MG63 (cell line): ENCODE measurements at places on chromosomes 4 and X.

GRCh38 chr4:26104056-26104685 lies 190.2 kb downstream of the SMIM20 start:
- no peak for DNase-seq

DNA sequence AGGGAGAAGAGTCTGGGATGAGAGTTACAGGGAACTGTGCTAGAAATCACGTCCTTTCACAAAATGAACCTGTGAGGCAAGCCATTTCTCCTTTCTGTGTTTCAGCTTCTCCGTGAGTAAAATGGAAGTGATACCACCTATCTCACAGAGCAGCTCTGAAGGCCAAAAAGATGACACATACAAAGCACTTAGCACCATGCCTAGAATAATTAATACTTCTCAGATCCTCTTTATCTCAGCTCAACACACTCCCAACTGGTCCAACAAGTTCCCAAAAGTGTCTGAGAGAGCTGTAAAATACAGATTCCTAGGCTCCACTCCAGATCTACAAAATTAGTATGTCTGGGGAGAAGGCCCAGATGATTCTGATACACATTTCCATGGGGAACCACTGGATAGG lies 38.3 kb downstream of the LHFPL1 start:
- no peak for DNase-seq

DNA sequence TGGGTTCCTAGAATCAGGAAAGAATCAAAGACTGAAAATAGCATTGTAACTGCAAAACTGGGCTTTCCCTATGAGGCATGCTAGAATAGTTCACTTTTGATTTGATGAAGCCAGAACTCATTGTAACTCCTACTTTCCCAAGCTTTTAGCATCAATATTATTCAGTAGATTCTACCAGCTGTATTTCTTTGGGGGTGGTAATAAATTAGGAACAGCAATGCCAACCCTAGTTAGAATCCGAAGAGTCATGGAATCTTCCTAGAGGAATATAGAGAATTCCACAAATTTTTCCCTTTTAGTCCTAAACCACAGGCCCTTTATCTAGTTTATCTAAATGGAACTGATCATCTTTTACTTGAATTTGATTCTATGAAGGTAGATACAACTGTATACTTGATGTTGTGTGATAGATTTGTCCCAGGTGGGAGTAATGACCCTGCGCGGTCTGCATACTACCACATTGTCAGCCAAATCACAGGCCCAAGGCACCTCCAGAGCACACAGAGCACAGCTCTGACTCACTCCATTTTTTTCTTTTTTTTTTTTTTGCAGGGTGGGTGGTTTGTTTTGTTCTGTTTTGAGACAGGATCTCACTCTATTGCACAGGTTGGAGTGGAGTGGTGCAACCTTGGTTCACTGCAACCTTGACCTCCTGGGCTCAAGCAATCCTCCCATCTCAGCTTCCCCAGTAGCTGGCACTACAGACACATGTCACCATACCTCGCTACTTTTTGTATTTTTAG lies 66.6 kb downstream of the EDNRA start:
- DNase-seq = no peak

DNA sequence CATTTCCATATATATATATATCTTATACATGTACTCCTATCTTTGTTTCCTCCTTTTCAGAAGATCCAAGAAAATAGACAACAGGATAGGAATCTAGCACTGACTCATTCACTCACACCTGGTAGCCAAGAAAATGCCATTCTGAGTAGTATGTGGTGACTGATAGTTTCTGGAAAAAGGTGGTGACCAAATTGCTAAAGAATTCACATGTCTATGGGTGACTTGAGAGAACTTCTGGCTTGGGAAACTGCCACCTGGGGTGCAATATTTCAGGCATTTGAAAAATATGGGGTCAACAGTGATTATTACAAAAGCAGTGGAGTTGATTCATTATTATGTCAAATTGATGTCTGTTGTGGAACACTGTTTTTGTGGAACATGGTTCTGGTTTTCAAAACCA lies 605.1 kb downstream of the PCDH18 start:
- DNase-seq = peak; percentile 34

DNA sequence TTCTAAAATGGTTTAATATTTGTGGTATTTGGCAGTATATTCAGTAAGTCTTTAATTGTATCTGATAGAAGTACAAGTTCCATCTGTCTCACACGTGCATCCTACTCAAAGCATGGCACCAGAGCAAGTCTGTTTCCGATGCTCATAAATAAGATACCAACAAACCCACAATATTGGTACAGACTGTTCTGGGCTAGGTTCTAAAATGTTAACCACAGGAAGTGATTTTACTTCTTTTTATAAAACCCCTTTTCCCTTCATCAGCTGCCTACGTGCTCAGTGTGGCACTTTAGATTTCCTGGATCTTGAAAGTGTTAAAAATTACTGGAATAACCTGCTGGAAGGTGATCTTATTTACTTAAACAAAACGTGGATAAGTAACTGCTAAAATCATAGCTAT lies 165.1 kb downstream of the CFAP299 start:
- no peak for DNase-seq

DNA sequence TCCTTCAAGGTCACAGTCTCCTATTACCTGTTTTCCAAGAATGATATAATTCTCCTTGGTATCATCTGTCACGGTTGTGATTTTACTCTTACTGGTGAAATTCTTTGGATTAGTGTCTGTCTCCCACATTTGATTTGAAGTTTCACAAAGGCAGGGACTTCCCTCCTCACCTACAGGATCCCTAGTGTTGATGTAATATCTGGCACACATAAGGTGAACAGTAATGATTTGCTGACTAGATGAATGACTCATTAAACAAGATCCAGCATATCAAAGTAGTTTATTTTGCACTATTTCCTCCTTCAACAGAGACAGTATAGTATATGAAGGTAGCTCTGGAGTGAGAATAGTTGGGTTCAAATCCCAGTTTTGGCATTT lies 135.3 kb upstream of the IL1RAPL2 start:
- no peak for DNase-seq

DNA sequence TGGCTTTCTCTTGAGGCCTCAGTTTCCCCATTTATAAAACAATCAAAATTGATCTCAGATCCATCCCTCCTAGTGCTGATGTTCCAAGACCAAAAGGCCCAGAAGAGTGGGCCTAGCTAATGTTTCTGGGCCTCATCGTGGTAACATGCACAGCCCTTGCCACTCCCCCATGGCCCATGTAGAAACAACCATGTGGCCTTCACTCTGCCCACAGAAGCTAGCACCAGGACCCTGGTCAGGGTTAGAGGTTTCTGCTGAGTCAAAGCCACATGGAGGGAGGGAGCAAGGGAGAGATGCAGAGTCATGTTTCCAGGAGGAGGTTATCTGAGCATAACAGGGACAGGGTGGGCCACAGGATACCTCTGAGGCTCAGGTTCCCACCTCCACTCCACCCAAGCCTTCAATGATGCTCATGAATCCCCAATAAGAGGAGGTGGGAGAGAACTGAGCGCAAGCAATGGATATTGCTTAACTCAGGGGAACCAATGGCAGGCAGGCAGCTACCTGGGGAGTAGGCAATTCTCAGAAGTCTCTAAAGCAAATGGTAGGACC lies 16.9 kb downstream of the OTUD5 start:
- DNase-seq = no peak
